Right ventricle myocardium superior (tissue), 1 donor: ENCODE measurements at places on chromosomes 6 and 20.

DNA sequence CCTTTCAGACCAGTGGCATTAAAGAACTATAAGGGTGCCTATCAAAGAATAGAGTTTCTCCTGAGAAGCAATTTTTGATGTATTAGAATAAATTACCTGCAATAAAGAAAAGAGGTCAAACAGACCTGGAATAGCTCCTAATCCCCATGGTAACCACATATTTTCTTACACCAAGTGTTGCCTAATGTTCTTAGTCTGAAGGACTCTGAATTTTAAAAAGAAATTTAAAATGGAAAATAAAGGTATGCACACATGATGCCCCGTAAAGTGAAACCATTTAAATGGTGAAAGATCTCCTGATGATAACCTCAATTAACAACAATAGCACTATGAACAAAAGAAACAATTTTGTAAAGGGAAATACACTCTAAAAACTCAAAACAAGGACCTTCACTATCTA lies 55.1 kb upstream of the LOC128125822 start:
- no peak for DNase-seq

GRCh38 chr6:47595785-47596184 lies 102.6 kb upstream of the ADGRF4 start:
- no peak for DNase-seq

DNA sequence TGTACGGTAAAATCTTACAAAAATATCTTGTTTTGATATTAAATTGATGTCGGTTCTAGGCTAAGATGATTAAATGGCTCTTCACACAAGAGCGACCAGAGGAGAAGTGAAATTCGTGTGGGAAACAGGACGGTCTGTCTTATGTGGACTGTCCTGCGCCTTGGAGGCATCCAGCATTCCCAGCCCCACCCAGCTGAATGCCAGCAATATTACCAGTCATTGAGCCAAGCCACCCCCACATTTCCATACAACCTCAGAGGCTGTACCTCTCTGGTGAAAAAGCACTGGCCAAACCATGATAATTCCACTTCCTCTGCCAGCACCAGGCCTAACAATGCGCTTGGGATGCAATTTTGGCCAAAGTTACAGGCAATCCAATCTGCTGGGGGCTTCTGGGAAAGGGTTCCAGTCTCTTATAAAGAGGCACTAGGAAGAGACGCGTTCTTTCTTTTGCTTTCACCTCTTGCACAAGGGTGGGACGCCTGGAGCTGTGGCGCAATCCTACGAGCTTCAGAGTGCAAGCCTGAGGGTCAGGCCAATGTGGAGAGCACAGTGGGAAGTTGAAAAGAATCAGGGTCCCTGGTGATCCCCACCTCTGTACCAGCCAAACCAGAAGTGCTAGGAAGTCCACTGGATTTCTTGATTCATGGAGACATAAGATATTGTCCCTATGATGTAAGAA lies 213.1 kb downstream of the PREX1 start:
- DNase-seq, result peak; percentile 24

DNA sequence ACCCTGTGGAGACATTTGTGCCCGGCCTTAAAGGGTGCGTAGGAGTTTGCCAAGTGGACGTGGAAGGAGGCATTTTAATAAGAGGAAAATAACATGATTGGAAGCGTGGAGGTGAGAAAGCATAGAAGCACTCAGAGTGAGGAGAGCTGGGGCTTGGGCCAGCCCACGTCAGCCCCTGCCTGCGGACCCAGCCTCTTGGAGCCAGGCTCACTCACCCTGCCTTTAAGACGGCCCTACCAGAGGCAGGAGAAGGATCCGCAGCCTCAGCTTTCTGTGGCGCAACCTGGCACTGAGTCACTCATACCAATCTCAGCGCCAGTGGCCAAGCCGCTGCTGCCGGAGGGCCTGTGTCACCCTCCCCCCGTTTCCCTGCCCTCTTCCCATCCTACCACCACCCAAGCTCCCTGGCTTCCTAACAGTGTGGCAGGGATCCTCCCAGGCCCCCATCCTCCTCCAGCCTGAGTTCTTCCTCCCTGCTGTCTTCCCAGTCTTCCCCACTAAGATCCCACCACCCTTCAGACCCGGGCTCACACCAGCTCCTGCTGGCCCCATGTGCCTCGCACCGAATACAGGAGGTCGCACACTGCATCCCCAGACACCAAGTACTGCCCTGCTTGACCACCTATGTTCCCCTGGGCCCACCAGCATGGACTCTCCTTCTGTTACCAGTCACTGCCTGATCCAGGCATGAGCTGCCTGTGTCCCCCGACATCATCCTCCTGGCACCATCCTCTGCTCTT lies 285.2 kb downstream of the UST start:
- no peak for DNase-seq

DNA sequence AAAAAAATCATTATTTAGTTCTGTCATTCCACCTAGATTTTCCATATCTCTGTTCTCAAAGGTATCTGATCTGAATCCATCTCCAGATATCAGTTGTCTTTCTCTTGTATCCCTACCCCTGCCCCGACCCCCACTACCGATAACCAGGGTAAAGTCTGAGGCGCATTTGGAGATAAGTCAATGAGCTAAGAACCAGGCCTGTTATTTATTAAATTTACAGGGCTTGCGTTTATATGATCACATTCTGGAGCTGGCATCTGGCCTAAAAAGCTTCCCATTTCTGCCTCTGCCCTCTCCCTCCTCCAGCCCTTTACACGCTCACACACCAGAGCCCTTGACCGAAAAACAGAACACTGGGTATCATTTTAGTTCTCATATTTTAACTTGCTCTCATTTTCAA lies 144.7 kb downstream of the ALDH8A1 start:
- no peak for DNase-seq

DNA sequence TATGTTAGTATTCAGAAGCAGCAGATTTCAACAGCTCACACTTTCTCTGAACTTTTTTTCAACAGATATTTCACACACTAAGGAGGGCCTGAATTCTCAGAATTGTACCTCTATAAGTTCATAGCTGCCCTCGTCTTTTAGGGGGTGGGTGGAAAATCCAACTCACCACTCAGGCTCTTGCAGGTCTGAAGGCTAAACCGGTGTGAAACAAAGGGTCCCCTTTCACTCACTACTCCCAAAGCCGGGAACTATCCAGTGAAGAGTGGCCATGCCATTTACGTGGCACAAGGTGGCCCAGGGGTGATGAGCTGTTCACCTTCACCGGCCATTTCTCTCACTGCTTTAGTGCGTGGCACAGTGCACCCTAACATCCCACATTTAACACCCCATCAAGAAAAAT lies 24.2 kb downstream of the TBC1D7 start:
- DNase-seq, result no peak
